ENCODE measurements at places on chromosomes 4 and X.

GRCh38 chr4:184771416-184771815, 37.5 kb upstream of the CENPU start:
- DNase-seq, result no peak

DNA sequence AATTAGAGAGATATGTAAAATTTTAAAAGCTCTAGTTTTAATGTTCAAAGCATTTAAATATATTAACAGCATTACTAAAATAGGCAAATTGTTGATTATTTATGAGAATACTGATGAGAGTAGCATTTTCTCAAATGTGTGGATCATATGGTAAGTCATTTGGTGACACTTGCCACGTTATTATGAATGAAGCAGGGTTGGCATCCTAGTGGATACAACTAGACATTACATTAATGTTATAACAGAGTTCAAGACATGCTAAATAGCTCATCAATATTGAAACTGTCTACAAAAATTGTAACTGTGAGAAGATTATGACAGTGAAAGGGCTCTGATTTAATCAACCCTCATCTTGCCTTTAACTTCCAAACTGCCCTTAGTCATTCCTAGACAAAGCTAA, 171.1 kb downstream of the PDGFC start:
- no peak for DNase-seq

- DNase-seq, result no peak
Observed at GRCh38 chr4:52641854-52642563, 17.1 kb downstream of the USP46 start.

GRCh38 chrX:74680391-74680790, 66.0 kb upstream of the RLIM start:
- DNase-seq, result no peak

- no peak for DNase-seq
Observed at GRCh38 chrX:117522725-117523700, 593.6 kb downstream of the KLHL13 start.

All from T-helper 2 cell treated with Interferon-gamma antibody and Interleukin-4, amounts not matched to agents 5 μg/mL and 100 μg/mL, for 36 hours (primary cell).